ENCODE measurements at places on chromosomes 4 and X. TPM values are rescaled to one million over a fixed set of nuclear protein-coding genes. Genes with fewer than 3 reads are reported as not detected.
A peak's percentile ranks its signal among the peaks of the same experiment; 100 is the strongest.

DNA sequence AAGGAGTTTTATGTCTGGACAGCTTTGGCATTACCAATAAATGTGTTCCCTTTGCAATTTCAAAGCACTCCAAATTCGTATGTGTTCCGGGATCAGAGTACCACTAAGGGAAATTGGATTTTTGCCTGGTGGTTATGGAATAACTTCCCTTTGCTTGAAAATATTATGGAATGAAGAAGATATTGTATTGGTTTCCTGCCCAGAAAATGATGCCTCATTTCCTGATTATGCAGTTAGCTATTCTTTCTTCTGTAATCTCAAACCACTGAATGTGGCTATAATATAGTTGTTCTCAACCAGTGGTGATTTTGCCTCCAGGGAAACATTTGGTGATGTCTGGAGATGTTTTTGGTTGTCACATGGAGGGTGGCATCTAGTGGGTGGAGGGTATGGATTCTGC is 142.9 kb downstream of the PCDH7 start:
- H3K36me3 ChIP-seq = no peaks in the 10 kb centered on the region
- H3K27ac ChIP-seq = peak overlapping the region; percentile 22
- H3K4me3 ChIP-seq = no peak overlapping the region
- peak; percentile 91 for DNase-seq
- H3K27me3 ChIP-seq = no peaks in the 10 kb centered on the region

The UGT2A1 gene
- 0.31 TPM for total RNA-seq

- no peak overlapping the region for H3K4me3 ChIP-seq
- no peak overlapping the region for H3K27ac ChIP-seq
- no peaks in the 10 kb centered on the region for H3K36me3 ChIP-seq
- peaks cover 2% of the 10 kb centered on the region for H3K4me1 ChIP-seq
Measured at GRCh38 chr4:53563824-53564223, 27.5 kb downstream of the LNX1 start.

- H3K4me3 ChIP-seq = no peak overlapping the region
- H3K36me3 ChIP-seq = no peaks in the 10 kb centered on the region
- no peak for DNase-seq
- H3K27ac ChIP-seq = no peak overlapping the region
Measured at GRCh38 chr4:174707051-174707676, 121.9 kb downstream of the GLRA3 start.

The CLDN22 gene
- not detected for total RNA-seq

The CXorf65 gene
- 1.4 TPM for total RNA-seq

DNA sequence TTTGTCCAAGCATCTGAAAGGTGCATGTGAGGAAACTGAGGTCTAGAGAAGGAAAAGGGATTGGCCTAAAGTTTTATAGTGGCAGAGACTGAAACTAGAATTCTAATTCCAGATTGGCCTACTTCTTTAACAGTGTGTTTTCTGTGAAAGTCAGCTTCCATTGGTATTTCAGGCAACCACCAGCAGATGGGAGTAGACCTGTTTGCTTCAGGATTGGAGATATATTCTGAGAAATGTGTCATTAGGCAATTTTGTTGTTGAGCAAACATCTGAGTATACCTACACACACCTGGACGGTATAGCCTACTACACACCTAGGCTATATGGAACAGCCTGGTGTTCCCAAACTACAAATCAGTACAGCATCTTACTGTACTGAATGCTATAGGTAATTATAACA is 207.3 kb upstream of the RADX start:
- H3K4me3 ChIP-seq = no peak overlapping the region
- no peak overlapping the region for H3K27ac ChIP-seq
- no peak for DNase-seq
- H3K36me3 ChIP-seq = no peaks in the 10 kb centered on the region
- peaks cover 12% of the 10 kb centered on the region for H3K27me3 ChIP-seq

The CXorf49 gene
- not detected for total RNA-seq

Measured in muscle of leg (tissue), 16 donors.